ENCODE measurements at places on chromosomes 4 and X.

DNA sequence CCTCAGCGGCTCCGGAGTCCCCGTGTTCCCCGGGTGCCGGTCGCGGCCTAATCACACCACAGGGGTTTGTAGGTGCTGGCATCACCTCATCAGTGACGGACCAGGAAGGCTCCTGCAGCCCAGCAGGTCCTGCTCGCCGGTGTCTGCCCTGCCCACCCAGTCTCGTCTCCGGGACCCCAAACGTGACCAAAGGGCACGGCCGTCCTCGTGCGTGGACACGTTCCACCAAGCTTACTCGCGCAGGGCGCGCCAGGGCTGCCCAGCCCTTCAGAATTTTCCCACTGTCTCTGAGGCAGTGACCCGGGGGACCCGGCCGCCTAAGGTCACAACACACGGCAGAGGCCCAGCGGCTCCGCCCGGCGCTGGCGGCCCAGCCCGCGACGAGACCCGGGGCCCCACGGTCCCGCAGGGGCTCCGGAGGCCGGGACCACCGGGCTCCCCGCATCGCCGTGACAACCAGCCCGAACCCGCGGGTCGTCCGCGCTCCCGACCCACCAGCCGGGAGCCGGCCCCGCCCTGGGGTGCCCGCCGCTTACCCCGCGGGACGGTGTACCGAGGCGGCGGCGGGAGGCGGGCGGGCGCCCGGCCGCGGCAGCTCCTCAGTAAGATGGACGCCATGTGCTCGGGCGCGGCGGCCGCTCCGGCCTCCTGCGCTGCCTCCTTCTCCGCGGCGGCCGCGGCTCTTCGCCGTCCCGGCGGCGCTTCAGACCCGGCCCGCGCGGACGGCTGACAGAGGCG lies 454 bp downstream of the LETM1 start:
- no peak for DNase-seq

DNA sequence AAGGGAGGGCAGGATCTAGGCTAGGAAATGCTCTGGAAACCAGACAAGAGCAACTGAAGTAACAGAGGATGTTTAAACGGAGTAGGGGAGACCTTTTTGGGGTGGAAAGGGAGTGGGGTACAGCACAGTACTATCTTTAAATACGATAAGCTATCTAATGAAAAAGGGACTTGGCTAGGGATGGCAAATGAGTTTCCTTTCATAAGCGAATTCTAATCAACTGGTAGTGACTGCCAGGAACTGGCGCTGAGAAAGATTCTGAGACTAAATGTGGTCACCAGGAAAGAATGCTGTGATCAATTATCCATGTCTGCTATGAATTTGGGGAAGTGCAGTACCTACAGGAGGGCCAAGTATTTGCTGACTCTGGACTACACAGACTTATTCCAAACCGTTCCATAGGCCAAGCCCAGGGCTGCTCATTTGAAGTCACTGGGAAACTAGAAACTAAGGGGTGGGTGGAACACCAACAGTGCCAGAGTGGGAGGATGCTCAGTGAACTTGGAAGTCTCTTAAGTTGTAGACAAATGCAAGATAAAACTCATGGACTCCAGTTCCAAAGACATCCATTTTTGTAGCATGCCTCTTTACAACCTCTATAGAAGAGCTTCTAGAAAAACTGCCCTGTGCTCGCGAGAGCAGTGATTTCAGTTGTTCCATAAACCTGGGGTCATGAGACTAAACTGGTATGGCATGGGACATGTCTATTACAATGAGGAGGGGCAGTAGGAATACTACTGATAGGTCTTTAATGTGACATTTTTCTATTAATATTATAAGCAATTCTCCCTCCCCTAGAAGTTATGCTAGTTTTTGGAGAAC lies 2.0 kb downstream of the TRAPPC2 start:
- DNase-seq, result no peak

- DNase-seq, result no peak
Measured at GRCh38 chr4:40192114-40193015, 4.5 kb upstream of the RHOH start.

DNA sequence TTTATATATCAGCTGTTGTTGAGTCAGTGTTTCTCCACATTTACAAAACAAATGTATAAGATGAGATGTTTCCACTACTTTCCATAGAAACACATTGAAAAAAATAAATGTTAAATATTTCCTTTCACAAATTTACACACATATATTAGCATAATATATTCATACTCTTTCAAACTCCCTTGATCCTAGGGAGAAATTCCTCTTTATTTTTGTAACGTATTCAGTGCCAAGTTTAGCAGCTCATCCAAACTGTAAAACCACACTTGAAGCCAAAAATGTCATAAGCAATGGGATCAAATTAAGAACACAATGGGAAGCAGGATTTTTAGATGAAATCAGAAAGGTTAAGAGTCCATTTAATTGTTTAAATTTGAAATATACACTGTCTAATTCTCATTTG lies 381.1 kb upstream of the MAD2L1 start:
- DNase-seq, result no peak

DNA sequence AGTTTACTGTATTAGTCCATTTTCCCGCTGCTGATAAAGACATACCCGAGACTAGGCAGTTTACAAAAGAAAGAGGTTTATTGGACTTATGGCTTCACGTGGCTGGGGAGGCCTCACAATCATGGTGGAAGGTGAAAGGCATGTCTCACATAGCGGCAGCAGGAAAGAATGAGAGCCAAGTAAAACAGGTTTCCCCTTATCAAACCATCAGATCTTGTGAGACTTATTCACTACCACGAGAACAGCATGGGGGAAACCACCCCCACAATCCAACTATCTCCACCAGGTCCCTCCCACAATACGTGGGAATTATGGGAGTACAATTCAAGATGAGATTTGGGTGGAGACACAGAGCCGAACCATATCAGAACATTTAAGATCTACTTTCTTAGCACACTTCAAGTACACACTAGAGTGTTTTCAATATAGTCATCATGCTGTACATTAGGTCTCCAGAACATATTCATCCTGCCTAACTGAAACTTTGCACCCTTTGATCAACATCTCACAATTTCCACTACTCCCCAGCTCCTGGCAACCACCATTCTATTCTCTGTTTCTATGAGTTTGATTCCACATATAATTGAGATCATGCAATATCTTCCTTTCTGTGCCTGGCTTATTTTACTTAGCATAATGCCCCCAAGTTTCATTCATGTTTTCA lies 341.0 kb downstream of the ARHGAP24 start:
- no peak for DNase-seq

- no peak for DNase-seq
Measured at GRCh38 chrX:72540318-72540717, 32.3 kb downstream of the HDAC8 start.

DNA sequence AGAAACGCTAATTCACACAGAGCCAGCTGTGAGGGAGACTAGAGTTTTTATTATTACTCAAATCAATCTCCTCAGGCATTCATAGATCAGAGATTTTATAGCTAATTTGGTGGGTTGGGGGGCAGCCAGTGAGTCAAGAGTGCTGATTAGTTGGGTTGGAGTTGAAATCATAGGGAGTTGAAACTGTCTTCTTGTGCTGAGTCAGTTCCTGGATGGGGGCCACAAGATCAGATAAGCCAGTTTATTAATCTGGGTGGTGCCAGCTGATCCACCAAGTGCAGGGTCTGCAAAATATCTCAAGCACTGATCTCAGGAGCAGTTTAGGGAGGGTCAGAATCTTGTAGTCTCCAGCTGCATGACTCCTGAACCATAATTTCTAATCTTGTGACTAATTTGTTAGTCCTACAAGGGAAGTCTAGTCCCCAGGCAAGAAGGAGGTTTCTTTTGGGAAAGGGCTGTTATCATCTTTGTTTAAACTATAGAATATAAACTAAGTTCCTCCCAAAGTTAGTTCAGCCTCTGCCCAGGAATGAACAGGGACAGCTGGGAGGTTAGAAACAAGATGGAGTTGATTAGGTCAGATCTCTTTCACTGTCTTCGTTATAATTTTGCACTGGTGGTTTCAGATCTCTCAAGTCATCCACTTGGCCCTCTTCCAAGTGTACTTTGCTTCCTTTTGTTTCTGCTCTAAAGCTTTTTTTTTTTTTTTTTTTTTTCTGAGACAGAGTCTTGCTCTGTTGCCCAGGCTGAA lies 5.4 kb upstream of the NAA11 start:
- DNase-seq, result no peak

- no peak for DNase-seq
Measured at GRCh38 chr4:169384779-169385178, 114.0 kb upstream of the SH3RF1 start.

DNA sequence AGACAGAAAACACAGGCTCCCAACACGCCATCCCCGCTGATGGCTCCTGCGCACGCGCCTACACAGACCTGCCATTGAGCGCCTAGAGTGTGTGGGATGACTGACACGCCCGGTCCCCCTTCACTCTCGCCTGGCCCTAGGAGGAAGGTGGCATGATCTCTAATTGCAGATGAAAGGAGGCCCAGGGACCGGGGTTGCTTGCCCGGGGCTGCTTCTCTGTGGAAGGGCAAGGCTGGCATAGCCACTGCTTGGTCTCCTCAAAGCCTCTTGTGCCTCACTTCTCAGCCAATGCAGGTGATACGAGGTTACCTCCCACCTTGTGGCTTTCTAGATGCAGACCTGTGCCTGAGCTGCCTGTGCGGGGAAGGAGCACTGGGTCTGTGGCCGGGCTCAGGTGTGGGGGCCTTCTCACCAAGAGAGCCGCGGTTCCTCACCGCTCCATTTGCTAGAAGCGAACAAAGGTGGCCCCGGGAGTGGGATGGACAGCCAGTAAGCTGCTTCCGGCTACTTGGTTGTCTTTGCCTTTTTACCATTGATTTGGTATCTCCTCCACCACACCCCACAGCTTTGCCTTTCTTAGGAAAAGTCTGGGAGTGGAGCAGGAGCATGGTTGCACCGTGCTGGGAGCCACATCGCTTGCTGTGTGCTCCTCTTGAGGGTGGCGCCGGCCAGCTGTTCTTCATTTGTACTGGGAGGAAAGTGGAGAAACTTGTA lies 47.0 kb downstream of the TBC1D14 start:
- DNase-seq, result no peak

DNA sequence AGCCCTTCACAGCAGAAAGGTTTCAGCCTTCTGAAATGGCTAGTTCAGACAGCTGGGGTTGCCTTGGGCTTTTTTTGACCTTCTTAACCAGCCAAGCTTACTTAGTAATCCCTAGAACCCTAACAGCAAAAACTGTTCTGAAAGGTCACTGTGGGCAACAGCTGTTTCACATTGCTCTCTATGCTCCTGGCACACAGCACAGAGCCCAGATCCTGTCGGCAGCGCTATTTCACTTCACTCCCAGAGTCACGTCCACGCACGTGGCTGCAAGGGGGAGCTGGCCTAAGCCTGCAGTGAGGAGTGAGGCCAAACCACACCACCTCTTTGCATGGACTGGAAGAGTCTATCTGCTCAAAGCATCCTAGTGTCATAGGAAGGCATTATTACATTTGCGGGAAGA lies 32.0 kb upstream of the STS start:
- no peak for DNase-seq

GRCh38 chr4:157741642-157742041 lies 431.2 kb downstream of the GASK1B start:
- DNase-seq, result no peak

DNA sequence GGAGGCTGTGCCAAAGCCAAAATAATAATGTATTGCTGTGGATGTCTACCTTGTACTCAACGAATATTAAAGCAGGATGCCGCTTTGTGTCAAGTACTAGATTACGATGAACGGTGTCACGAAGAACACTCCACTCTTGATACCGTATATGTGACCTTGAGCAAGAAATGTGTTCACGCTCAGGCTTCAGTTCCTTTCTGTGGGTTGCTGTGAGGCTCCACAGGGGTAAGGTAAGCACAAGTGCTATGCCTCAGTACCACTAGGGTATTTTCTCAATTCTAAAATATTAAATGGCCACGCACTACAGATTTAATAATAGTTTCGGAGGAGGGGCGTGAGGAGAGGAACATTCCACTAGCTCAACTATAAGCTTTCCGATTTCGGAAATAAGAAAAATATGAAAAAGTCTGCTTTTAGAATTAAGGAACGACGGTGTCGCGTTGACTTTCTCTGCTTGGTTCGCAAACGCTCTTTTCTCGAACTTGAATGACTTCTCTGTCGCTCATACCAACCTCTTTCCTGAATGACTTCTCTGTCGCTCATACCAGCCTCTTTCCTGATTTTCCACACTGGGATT lies 607 bp upstream of the SCOC start:
- DNase-seq, result no peak

DNA sequence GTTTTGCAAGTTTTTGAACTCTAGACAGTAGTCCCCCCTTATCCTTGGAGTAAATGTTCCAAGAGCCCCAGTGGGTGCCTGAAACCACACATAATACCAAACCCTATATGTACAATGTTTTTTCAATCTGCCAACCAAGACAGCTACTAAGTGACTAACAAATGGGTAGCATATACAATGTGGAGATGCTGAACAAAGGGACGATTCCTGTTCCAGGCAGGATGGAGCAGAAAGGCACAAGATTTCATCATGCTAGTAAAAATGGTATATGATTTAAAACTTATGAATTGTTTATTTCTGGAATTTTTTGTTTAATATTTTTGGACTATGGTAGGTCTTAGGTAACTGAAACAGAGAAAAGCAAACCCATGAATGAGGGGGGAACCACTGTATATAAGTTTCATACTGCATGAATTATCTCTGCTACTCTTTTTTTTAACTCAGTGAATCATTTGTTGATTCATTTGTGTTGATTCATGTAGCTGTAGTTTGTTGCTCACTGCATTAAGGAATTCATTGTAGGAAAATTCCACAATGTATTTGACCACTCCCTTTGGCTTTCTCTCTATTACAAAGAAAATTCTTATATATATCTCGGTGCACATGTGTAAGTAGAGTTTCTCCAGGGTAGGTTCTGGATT lies 21.9 kb upstream of the ANXA3 start:
- no peak for DNase-seq

- no peak for DNase-seq
Measured at GRCh38 chrX:118727686-118728339, 407 bp downstream of the IL13RA1 start.
